ENCODE measurements at places on chromosomes 16 and 17. TPM values are rescaled to one million over a fixed set of nuclear protein-coding genes. Genes with fewer than 3 reads are reported as not detected.

C1QTNF1 gene
- 10.8 TPM for total RNA-seq

MT1A gene
- total RNA-seq: 0.58 TPM

TRIM25 gene
- 7.0 TPM for total RNA-seq

ACSM2B gene
- 0.18 TPM for total RNA-seq

OR2C1 gene
- 0.35 TPM for total RNA-seq

XYLT1 gene
- 6.1 TPM for total RNA-seq

MYH8 gene
- total RNA-seq: 1,461 TPM

FOXL1 gene
- 0.40 TPM for total RNA-seq

SCGB1C2 gene
- not detected for total RNA-seq

DNAAF8 gene
- total RNA-seq: 0.66 TPM

SOST gene
- total RNA-seq: not detected

DHODH gene
- 7.2 TPM for total RNA-seq

ITGB4 gene
- 1.6 TPM for total RNA-seq

ZFPM1 gene
- total RNA-seq: 0.89 TPM

CMTM2 gene
- 0.35 TPM for total RNA-seq

PABPN1L gene
- 0.04 TPM for total RNA-seq

IRX3 gene
- total RNA-seq: 4.8 TPM

KCNAB3 gene
- total RNA-seq: 2.4 TPM

CD300E gene
- total RNA-seq: 0.09 TPM

Measured in muscle of leg (tissue), 16 donors.